ENCODE measurements at places on chromosomes 2 and 18. TPM values are rescaled to one million over a fixed set of nuclear protein-coding genes. Genes with fewer than 3 reads are reported as not detected.

The CHST10 gene
- total RNA-seq = 7.1 TPM

The ANKRD62 gene
- total RNA-seq = not detected

The MC5R gene
- total RNA-seq = not detected

GRCh38 chr2:59025157-59025757, 784.1 kb upstream of the FANCL start:
- DNase-seq = peak; percentile 44

The SERPINB3 gene
- not detected for total RNA-seq

GRCh38 chr2:144516411-144516980, 3.4 kb downstream of the ZEB2 start:
- DNase-seq = peak; percentile 46

DNA sequence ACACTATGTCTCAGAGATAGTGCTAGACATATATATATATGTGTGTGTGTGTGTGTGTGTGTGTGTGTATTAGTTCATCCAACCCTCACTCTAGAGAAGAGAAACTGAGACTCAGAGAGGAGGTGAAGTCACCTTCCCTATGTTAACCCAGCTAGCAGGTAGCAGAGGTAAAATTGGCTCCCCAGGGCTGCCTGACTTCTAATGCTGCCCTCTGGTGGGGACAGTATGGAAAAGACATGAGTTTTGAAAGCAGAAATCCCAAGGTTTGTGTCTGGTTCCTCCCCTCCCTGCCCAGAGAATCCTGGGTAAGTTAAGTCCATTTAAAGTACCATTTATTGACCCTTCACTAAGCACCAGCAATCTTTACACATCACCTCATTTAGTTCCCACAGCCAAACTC, 137.7 kb downstream of the THNSL2 start:
- DNase-seq = no peak

GRCh38 chr18:55396979-55397378, 191.0 kb downstream of the TCF4 start:
- DNase-seq = no peak

The NIF3L1 gene
- total RNA-seq = 24.6 TPM

The PREB gene
- total RNA-seq = 46.1 TPM

GRCh38 chr2:169031202-169031601, at the start of gene ABCB11:
Gene ABCB11 (minus strand): TSS chr2:169031324. CDS start chr2:169018125, 13,199 bp downstream.
- DNase-seq = no peak

The ADD2 gene
- total RNA-seq = 2.9 TPM

DNA sequence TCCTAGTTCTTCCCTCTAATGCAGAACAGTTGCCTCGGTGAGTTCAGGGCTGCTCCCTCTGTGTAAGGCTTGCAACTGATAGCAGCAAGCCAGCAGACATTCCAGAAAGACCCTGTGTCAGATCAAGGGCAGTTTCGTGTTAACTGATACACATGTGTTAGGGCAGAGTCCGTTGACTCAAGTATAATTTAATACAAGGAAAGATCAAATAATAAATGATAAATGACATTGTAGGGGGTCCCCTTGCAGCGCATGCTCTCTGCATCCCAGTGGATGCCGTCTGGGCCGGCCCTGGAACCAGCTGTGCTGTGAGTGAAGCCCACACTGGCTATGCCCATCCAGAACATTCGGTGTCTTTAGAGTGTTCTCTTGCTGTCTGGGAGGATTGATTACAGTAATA, 180.3 kb downstream of the AGAP1 start:
- no peak for DNase-seq

GRCh38 chr18:43013486-43013885, 102.0 kb downstream of the RIT2 start:
- no peak for DNase-seq

The PAIP2B gene
- 9.3 TPM for total RNA-seq

DNA sequence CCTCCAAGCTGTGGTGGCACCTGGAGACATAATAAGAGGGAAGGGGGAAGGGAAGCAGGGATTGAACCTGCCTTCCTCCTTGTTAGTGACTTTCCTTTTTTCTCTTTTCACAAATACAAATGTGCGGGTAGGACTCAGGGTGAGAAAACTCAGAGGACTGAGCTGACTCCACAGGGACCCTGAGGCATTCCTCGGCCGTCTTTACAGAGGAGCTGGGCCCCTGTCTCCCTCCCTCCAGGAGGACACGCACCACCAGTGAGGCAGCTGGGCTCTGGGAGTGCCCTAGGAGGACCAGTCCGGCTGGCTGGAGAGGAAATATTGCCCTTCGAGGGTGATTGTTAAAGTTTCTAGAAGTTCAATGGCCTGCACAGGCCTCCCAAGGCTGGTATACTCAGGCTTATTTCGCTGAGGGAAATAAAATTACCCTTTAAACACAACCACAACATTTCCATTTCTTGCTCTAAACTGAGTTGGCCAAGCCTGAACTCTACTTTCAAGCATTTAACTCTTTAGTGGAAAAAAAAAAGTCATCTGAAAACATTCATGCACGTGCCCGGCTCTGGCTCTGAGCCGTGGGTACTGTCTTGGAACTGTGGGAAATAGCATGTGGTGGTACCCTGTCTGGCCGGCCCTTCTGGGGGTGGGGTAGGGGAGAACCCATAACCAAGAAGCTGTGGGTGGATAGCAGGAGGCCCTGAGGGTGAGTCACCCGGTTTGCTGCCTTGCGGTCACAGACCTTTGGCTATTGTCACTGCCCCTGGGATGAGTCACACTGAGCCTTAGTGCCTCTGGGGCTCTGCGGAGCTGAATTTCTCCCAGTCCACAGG, 116.0 kb downstream of the COPS8 start:
- no peak for DNase-seq

- DNase-seq = no peak
These were observed 133.0 kb upstream of the SLC14A2 start for GRCh38 chr18:45482286-45482685.

The CRYGC gene
- not detected for total RNA-seq

All from kidney (tissue), 22 donors.